ENCODE measurements at places on chromosomes 12 and 14.

- DNase-seq: no peak
These were observed 52.9 kb downstream of the C12orf42 start for GRCh38 chr12:103442822-103443221.

GRCh38 chr14:106690333-106690891 is 1164.0 kb downstream of the TMEM121 start:
- no peak for DNase-seq

- no peak for DNase-seq
These were observed 32.2 kb downstream of the PDE6H start for GRCh38 chr12:15005064-15005463.

- no peak for DNase-seq
These were observed 378.7 kb downstream of the PRKD1 start for GRCh38 chr14:29548948-29549370.

DNA sequence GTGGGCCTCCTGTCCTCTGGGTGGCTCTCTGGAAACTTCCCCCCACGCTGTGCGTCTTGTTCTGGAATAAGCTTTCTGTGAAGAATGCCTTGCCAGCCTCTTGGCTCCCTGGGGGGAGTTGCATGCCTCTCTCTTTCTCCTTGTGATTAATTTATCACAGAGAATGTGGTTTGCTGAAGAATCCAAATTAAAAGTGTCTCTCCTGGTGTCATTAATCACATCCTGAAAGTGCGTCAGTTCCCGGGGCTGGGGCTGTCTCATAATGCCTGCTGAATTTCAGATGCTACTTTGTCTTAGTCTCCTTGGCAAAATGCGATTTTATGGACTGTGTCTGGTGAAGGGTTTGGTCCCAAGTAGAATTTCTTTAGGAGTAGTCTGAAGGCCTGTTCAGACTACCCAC is 787.7 kb upstream of the TMEM132C start:
- DNase-seq: no peak

GRCh38 chr12:83573671-83574070 is 887.0 kb downstream of the TMTC2 start:
- no peak for DNase-seq

DNA sequence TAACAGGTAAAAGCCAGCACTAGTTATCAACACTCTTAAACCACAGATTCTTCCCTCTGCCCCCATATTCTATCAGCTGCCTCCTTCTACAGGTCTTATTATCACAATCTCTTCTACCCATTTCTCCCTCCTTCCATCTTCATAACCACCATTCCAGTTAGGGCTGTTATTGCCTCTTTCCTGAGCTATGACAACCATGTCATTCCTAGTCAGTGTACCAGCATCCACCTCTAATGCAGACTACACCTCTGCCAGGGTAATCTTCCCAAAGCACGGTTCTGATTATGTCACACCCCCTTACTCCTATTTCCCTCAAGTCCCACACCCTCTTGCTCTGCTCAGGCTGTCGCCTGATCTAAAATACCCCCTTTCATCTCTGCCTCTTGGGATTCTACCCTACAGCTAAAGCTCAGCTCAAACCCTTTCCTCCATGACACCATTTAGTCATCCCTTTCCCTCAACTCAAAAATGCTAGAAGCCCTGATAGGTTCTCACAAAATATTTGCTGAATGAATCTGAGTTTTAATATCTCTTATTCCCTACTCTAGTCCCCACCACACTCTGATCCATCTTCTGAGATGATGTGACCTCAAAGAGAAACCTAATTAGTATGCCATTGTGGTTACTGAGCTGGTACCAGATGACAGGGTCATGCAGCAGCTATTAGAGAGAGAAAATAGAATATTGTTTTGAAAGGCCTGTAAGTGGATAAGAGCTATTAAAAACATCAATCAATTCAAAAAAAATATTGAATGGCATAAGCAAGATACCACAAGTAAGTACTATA is 11.7 kb downstream of the RACGAP1 start:
- DNase-seq: no peak

DNA sequence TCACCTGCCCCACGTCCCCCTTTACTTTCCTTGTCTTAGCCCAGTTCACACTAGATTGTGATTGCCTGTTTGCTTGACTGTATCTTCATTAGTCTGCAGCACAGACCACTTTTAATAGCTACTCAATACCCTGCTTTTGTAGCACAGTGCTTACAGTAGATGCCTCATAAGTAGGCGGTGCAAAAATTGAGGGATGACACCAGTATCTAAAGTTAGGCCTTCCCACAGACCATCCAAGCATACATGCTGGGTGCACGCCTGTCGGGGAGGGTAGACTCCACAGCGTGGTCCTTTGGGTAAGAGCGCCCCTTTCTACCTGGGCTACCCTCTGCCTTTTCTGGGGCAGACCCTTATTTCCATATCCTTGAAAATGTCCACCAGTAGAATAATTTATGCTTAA is 140.8 kb downstream of the GCH1 start:
- DNase-seq: no peak

GRCh38 chr12:55396326-55396725 is 4.0 kb upstream of the OR6C65 start:
- DNase-seq: no peak

GRCh38 chr12:27477049-27477448 is 30.5 kb downstream of the SMCO2 start:
- DNase-seq: no peak
